CD4-positive, alpha-beta memory T cell (primary cell): ENCODE measurements at places on chromosomes 3 and 15. TPM values are rescaled to one million over a fixed set of nuclear protein-coding genes. Genes with fewer than 3 reads are reported as not detected.

The COL6A6 gene
- polyA plus RNA-seq, result not detected

The ZBED2 gene
- polyA plus RNA-seq, result 1.4 TPM

The AGTR1 gene
- polyA plus RNA-seq, result not detected

The SLC27A2 gene
- 0.93 TPM for polyA plus RNA-seq

The SCN10A gene
- polyA plus RNA-seq, result not detected

The HGD gene
- not detected for polyA plus RNA-seq

The CCDC13 gene
- 0.15 TPM for polyA plus RNA-seq

The ZNF662 gene
- polyA plus RNA-seq, result 0.07 TPM

The QTRT2 gene
- 15.2 TPM for polyA plus RNA-seq

The GPR62 gene
- polyA plus RNA-seq, result not detected

The PLSCR4 gene
- not detected for polyA plus RNA-seq

The SPSB4 gene
- not detected for polyA plus RNA-seq

The CPNE9 gene
- not detected for polyA plus RNA-seq

The MESP2 gene
- not detected for polyA plus RNA-seq

The C3orf49 gene
- polyA plus RNA-seq, result not detected

The ACP3 gene
- polyA plus RNA-seq, result not detected

The IL17RD gene
- not detected for polyA plus RNA-seq

The LMAN1L gene
- polyA plus RNA-seq, result not detected

The CCDC39 gene
- polyA plus RNA-seq, result not detected

The POC1A gene
- polyA plus RNA-seq, result 2.4 TPM

The PRC1 gene
- polyA plus RNA-seq, result 2.3 TPM

The HHATL gene
- polyA plus RNA-seq, result not detected
